ENCODE measurements at places on chromosomes 6 and 20.

GRCh38 chr20:62524505-62524911, 48.7 kb upstream of the GATA5 start:
- DNase-seq, result no peak

DNA sequence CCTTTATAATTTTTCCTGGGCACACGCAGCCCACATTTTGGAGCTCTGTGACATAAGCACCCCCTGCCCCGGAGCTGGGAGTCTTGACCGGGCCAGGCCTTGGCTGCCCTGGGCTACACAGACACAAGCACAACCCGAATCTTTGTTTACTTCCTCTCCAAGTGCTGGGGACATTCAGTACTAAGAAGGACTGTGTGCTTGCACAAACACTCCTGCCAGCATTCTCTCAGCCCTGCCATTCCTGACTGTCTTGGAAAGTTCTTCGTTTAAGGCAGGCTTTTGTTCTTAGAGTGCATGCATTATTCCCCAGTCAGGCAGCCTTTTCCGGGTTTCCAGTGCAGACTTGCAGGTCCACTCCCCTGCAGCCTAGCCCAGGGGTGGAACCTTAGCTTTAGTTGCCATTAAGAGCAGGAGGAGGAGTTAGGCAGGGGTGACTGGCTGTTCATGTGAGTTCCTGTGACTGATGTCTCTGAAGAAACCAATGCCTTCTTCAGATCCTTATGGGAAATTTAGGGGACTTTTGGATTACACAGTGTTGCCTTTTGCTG, 28.6 kb downstream of the FOXO3 start:
- DNase-seq, result peak; percentile 60

DNA sequence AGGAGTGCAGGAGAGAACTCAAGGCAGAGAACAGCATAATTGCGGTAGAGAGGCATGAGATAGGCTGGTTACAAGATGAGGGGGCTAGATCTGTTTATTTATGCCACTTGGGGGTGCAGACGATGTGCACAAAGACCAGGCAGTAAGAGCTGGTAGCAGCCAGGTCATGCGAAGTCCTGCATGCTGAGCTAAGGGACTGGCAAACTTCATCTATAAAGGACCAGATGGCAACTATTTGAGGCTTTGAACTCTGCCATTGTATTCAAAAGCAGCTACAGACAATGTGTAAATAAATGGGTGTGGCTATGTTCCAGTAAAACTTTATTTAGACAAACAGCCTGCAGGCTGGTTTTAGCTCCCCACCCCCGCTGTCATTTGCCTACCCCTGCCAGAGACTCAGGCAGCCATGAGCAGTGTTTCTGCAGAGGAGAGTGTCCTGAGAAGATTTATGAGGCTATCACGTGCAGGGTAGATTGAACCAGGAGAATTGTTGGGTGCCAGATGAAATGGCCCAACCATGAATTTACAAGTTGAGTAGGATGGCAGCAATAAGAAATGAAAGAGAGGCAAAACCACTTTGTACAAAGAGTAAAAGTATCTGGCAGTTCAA, 253.4 kb upstream of the MOCS1 start:
- DNase-seq, result no peak

- no peak for DNase-seq
Measured at GRCh38 chr20:5393218-5393870, 76.6 kb upstream of the PROKR2 start.

DNA sequence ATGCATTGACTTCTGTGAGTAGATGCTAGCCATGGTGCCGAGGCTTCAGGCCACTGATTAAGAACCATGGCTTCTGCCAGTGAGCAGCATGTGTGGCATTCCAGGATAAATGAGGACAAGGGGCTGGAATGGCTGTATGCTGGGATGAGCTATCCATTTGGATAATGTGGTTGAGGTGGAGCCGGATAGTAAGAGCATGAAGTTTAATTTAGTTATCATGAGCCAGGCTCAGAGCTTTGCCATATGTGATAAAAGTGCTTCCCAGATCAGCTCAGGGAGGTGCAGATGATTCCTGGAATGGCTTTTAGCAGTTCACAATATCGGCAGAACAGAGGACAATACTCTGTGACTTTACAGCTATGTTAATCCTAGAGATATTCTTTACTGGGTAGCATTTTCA, 34.6 kb upstream of the RNF8 start:
- no peak for DNase-seq

All from pulmonary artery endothelial cell (primary cell).